ENCODE measurements at places on chromosomes 6 and 20.

DNA sequence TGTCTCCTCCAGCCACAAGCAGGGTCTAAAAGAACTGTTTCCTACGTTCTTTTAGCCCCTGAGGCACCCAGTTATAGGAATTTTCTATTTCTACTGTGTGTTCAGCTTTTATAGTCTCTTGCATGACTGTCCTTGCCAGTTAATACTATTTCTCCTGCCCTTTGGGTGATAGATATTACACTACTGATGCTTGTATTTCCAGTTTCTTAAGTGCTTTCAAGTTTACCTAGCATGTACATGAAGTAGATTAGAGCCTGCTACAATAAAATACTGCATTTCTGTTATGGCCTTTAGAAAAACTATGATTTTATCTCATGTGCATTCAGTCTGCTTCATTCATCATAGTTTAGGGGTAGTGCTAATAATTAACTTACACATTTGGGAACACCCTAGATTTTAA lies 89.6 kb downstream of the FOXO3 start:
- DNase-seq: no peak

GRCh38 chr20:8509809-8510208 lies 377.7 kb downstream of the PLCB1 start:
- no peak for DNase-seq

- DNase-seq: no peak
These were observed 200.8 kb upstream of the BTBD3 start for GRCh38 chr20:11716945-11717248.

DNA sequence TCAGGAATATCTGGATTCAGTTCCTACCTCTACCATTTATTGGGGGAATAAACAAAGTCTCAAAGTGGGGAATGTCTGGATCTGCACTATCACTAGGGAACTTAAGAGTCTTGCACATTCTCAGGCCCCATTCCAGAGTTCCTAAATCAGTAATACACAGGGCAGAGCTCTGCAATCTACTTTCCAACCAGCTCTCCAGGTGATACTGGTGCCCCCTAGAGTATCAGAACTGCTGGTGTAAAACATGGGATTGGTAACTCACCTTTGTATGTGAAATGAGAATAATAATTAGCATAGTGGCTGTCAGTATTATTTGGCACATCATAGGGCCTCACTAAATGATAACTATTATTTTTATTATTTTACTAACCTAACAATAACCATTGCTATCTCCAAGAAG lies 278.8 kb upstream of the IMPG1 start:
- DNase-seq: no peak

DNA sequence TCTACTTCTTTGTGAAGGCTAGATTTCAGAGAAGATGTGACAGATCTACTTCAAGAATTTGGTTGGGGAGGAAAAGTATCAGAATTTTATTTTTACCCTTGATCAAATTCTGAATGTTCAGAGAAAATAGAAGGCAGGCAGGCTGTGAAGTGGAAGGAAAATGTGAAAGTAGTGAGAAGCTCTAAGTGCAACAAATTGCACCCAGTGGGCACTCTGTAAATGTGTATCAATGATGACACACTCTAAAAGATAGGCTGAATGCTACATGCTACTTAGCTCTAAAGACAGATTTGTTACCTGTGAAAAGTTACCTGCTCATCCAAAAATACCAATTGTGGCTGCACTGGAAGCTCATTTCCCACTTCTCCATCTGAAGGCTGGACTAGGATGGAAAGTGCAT lies 438.6 kb downstream of the PKHD1 start:
- no peak for DNase-seq

DNA sequence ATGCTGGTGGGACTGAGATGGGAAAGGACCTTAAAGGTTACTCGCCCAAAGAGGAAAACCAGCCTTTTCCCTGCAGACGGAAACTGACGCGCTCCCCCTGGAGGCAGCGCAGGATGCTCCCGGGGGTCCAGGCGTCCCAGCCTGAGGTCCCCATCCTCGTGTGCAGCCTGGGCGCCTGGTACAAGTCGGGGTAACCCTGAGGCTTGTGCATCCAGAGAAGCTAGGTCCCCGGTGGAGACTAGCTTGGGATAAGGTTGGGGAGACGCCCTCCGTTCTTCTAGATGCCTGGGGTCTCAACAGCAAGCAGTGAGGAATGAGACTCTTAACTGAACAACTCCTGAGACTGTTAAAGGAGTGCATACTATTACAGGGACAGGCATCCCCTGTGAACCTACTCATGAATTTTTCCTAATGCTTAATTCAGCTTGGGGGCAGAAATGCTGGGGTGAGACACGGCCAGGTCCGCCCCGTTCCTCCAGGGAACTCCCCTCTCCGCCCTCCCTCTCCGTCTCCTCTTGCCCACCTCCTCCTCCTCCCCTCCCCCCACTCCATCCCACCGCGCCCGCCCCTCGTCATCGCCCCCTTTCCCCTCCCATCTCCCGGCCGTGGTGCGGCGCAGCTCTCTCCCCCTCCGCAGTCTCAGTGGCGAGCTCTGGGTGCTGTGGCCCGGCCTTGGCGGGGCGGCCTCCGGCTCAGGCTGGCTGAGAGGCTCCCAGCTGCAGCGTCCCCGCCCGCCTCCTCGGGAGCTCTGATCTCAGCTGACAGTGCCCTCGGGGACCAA lies at the start of gene PRSS35:
Gene PRSS35, plus strand, starts transcription at position 634 of the 781 bp plus-strand sequence. CDS start 10,908 bp downstream, outside the sequence.
- peak; percentile 15 for DNase-seq

DNA sequence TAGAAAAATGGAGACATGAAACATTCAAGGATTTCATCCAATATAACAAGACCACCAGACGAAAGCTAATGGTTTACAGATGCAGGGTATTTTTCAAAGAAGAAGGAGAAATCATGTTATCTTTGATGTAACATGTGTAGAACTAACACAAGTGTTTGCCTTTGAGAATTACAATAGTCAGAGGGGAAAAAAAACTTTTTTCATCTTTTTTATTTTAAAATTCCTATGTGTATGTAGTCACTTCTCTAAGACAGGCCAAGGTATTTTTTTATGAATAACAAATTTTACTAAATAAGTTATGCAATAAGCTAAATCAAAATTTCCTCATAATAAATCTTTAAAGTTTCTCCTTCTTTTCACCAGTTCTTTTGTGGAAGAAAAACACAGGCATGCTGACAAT lies 161.4 kb downstream of the PDE7B start:
- DNase-seq: no peak

DNA sequence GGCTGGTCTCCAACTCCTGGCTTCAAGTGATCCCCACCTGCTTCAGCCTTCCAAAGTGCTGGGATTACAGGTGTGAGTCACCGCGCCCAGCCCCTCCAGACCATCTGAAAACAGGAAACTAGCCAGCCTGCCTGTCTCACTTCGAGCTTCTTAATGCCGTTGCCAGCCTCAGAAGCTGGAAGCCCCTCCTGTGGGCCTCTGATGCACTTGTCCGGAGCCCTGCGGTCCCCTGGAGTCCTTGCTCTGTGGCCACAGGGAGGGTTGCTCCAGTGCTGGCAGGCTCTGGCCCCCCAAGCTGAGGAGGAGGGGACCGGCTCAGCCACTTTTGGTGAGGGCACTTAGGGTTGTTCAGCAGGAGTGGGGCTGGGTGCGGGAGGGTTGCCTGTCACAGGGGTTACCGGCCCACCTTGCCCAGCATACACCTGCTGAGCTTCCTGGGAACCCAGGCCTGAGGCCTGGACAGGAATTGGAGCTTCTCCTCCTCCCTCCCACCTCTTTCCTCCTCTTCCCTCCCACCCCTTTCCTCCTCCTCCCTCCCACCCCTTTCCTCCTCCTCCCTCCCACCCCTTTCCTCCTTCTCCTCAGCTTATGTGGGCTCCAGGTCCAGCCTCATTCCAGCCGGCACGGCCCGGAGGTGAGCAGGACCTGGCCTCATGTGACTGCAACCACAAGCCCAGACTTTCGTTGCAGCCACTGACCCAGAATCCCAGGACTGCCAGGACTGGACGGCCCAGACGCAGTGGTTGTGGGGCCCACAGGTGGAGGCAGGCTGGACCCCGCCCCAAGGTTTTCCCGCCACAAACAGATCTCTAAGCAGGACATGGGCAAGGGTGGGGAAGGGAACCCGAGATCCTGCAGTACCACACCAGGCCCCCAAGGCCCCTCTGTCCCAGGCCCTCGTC lies 9.4 kb upstream of the BIRC7 start:
- DNase-seq: no peak

DNA sequence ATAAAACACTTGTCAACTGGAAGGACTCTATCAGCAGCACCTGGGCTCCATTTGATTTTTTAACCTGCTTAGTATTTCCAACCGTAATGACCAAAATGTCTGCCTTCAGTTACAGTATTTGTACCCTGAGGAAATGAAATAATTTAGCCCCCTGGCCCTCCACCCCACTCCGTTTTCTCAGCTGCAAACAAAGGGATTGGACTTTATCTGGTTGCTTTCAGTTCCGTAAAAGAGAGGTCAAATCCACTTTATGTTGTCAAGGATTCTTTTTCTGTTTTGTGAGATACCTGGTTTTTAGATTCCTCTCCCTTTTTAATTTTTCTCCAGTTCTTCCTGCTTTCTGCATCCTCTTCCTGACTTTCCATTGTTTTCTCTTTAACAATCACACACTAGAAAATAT lies 64.4 kb upstream of the BMP2 start:
- DNase-seq: no peak

- DNase-seq: no peak
These were observed 180.5 kb downstream of the TRIM27 start for GRCh38 chr6:28743271-28743789.

- no peak for DNase-seq
These were observed 9.9 kb downstream of the KIAA1755 start for GRCh38 chr20:38250609-38251008.

- no peak for DNase-seq
These were observed 14.5 kb upstream of the FBXO30 start for GRCh38 chr6:145829102-145829501.

- no peak for DNase-seq
These were observed 69.2 kb upstream of the E2F3 start for GRCh38 chr6:20332441-20333006.

DNA sequence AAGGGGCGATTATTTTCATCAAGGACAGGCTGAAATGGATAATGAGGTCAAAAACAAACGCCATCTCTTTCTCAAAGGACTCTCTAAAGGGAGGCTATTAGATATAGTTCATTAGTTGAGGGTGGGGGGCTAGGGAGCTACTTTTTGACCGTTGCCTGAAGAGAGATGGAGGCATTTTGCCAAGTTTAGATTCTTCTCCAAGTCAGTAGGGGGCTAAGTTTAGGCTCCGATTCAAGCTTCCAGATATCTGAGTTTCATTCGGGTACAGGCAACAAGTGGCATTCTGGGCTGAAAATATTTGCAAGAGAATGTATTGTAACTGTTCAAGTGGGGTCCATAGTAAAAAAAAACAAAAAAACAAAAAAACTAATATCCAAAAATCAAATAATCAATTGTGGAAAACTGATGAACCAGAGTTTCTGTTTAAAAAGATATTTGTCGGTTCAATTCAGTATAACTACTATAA lies 43.4 kb upstream of the PIM1 start:
- no peak for DNase-seq

DNA sequence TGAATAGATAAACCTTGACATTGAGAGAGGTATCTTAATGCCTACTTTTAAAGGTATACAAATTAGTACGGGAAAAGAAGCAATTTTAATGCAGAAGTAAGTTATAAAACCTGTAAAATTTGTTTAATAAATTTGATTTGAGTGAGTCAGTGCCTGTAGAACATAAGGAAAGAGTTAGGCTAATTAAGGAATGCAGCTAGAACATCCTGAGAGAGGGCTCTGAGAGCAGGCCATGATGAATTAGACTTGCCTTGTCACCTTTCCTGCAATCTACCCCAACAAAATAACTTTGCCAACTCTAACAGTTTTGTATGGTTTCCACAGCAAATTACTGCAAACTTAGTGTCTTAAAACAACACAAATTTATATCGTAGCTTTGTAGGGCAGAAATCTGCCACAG lies 700.8 kb downstream of the RFPL4B start:
- DNase-seq: no peak

- DNase-seq: peak; percentile 48
These were observed 37.4 kb downstream of the COX4I2 start for GRCh38 chr20:31674895-31675827.

- no peak for DNase-seq
These were observed at the start of gene CAP2 for GRCh38 chr6:17392978-17393891. Gene CAP2 (plus strand): TSS chr6:17393595. CDS start chr6:17421556, 27,961 bp downstream.

GRCh38 chr6:44054721-44055559 lies 72.3 kb downstream of the MRPL14 start:
- no peak for DNase-seq

GRCh38 chr20:44646023-44646640 lies 5.4 kb downstream of the ADA start:
- peak; percentile 13 for DNase-seq

DNA sequence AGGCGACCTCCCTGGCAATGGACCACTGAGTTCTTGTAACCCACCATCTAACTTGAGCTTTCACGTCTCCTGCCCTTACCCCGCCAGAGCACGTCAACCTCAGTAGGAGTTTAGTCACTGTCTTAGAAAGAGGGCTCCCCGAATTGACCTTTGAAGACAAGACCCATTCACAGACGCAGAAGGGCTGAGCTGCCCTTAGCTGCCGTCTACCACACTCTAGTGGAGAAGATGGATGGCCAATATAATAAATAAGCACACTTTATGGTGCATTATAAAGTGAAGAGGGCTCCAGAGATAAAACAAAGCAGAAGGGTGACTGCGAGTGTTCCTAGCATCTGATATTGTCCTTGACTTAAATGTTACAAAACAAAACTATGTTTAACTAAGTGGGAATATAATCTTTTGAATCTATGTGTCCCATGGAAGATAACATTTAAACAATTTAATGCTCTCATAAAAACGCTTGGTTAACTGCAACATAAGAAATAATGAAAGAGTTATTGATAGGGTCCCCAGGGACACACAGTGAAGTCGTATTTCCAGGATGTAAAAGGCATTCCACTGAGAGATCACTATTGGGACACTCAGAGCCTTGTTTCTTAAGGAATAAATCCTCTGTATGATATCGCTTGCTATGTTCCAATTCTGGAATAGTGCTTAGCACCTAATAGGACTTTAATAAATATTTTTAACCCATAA lies 261.1 kb downstream of the THBS2 start:
- DNase-seq: no peak

GRCh38 chr6:3137057-3137777 lies 18.7 kb downstream of the BPHL start:
- DNase-seq: no peak

DNA sequence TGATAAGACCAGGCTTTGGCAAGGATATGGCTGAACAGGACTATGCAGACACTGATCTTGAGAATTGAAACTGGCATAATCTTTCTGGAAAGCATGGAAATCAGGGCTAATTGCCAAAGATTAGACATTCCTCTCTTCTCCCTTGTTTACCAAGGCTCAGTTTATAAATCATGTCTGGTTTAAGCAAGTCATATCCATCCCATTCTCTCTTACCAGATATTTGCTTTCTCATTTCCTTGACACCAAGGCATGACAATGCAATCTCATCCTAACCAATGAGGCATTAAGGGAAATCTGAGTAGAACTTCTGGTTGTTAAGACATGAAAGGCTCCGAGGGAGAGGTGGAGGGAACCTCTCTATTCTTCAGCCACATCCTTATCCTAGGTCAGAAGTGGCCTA lies 110.3 kb upstream of the CEP85L start:
- no peak for DNase-seq

- no peak for DNase-seq
These were observed 14.5 kb upstream of the MROH8 start for GRCh38 chr20:37193821-37194220.

Measured in stimulated activated CD4-positive, alpha-beta T cell treated with anti-CD3 and anti-CD28 coated beads, Interleukin-12 subunit alpha, Interleukin-12 subunit beta, amount 100 ng/mL, for 48 hours (primary cell).